ENCODE measurements at places on chromosomes 1 and 21. TPM values are rescaled to one million over a fixed set of nuclear protein-coding genes. Genes with fewer than 3 reads are reported as not detected.

ZYG11A gene
- 0.35 TPM for total RNA-seq

TRAF3IP3 gene
- total RNA-seq, result 157 TPM

BARHL2 gene
- not detected for total RNA-seq

UBL4B gene
- not detected for total RNA-seq

SERPINC1 gene
- total RNA-seq, result 0.30 TPM

TMEM52 gene
- total RNA-seq, result 1.0 TPM

SUSD4 gene
- 1.1 TPM for total RNA-seq

DYRK3 gene
- 8.7 TPM for total RNA-seq

SPOCD1 gene
- 0.74 TPM for total RNA-seq

FCRLA gene
- not detected for total RNA-seq

LRRC53 gene
- total RNA-seq, result not detected

TAS1R3 gene
- 0.95 TPM for total RNA-seq

PRRX1 gene
- not detected for total RNA-seq

AMIGO1 gene
- total RNA-seq, result 2.1 TPM

ZZZ3 gene
- total RNA-seq, result 36.6 TPM

RIPPLY3 gene
- 0.26 TPM for total RNA-seq

TMEM222 gene
- total RNA-seq, result 61.3 TPM

TNFAIP8L2 gene
- total RNA-seq, result 17.1 TPM

TMEM50B gene
- 18.1 TPM for total RNA-seq

BRINP2 gene
- total RNA-seq, result not detected

CRYAA gene
- total RNA-seq, result not detected

YOD1 gene
- 13.2 TPM for total RNA-seq

IGSF21 gene
- not detected for total RNA-seq

OR10Z1 gene
- total RNA-seq, result not detected

OR6N1 gene
- total RNA-seq, result not detected

CELA2A gene
- total RNA-seq, result not detected

HES2 gene
- total RNA-seq, result 0.44 TPM

AGO4 gene
- 10.9 TPM for total RNA-seq

SYT14 gene
- total RNA-seq, result not detected

FCAMR gene
- not detected for total RNA-seq

AK4 gene
- total RNA-seq, result 21.9 TPM

CLIC6 gene
- 1.6 TPM for total RNA-seq

FAM163A gene
- total RNA-seq, result not detected

GCSAML gene
- total RNA-seq, result 0.16 TPM

FMO4 gene
- total RNA-seq, result 2.3 TPM

STIL gene
- total RNA-seq, result 32.2 TPM

NBPF10 gene
- total RNA-seq, result 2.3 TPM
